ENCODE measurements at places on chromosomes 2 and 18.
A peak's percentile ranks its signal among the peaks of the same experiment; 100 is the strongest.

- no peak for DNase-seq
Observed at GRCh38 chr18:50836521-50836957, 16.7 kb upstream of the MRO start.

GRCh38 chr2:54271843-54272627 is 16.0 kb upstream of the TSPYL6 start:
- no peak for DNase-seq

GRCh38 chr2:70871398-70872211 is 36.0 kb upstream of the CD207 start:
- peak; percentile 76 for DNase-seq

GRCh38 chr2:43102366-43103092 is 123.9 kb downstream of the ZFP36L2 start:
- no peak for DNase-seq

GRCh38 chr2:188599140-188599539 is 307.5 kb downstream of the GULP1 start:
- no peak for DNase-seq

GRCh38 chr2:102485147-102485785 is 12.2 kb downstream of the SLC9A4 start:
- DNase-seq, result no peak

GRCh38 chr2:24432735-24433134 is 58.3 kb upstream of the NCOA1 start:
- DNase-seq, result no peak

DNA sequence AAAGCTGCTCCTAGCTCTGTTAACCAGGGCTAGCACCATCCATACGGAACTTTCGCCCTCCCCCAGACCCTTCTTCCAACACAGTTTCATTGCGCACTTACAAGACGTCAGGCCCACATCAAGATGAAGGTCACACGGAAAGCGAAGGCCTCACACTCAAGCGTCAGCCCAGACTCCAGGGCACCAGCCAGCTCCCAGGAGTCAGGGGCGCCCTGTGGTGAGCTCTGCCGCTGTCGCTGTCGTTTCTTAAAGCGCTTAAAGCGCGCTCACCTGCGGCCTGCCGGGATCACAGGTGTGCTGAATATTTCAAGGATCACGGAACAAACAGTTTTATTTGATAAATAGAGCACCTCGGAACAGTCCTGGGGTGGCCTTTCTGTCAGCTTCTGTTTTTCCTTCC is 163.1 kb downstream of the CDH20 start:
- DNase-seq, result no peak

- no peak for DNase-seq
Observed at GRCh38 chr2:124264551-124265091, 239.5 kb downstream of the CNTNAP5 start.

DNA sequence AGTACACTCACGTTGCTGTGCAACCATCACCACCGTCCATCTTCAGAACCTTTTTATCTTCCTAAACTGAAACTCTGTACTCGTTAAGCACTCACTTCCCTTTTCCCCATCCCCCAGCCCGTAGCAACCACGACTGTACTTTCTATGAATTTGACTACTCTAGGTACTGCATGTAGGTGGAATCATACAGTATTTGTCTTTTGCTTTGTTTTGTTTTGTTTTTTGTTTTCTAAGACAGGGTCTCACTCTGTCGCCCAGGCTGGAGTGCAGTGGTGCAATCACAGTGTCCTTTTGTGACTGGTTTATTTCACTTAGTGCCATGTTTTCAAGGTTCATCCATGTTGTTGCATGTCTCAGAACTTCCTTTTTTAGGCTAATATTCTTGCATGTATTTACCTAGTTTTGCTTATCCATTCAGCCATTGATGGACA is 7.0 kb upstream of the TYMS start:
- DNase-seq, result no peak

GRCh38 chr2:158922601-158923000 is 45.8 kb upstream of the TANC1 start:
- DNase-seq, result no peak

DNA sequence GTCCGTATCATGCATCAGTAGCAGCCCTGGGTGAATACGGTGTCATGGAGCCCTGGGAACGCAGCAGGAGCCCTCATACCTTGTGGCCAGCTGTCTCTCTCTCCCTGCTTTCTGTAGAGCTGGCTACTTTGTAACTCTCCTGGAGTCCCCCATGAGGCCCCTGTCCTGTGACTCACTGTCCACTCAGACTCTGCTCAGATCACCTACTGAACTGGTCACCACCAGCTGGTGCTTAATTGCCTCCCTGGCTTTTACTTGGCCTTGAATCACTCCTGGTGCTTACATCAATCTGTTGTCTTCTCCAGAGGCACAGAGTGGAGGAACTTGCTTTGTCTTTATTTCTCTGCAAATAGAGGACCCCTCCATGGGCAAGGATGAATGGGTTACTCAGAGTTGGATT is 172.7 kb downstream of the HRH4 start:
- DNase-seq, result no peak
